ENCODE measurements at places on chromosomes 1 and 21.

DNA sequence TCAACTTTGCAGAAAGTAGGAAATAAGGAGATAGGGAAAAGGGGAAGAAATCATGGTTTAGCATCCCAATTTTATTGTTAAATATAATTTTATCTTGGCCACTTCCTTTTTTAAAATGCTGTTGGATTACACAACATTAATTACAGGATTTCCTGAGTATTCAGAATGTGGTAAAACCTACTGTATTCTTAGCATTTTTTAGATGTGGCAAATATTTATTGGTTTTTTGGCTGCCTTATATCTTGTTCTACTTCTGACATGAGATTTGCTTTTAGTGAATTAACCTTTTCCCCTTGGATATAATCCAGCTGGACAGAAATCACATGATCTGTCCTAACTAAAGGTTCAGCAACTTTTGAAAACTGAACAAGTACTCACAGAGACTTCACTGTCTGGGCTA, 104.9 kb downstream of the PTGS2 start:
- DNase-seq, result no peak

- DNase-seq, result no peak
Observed at GRCh38 chr1:24424990-24425389, 9.4 kb downstream of the NIPAL3 start.

DNA sequence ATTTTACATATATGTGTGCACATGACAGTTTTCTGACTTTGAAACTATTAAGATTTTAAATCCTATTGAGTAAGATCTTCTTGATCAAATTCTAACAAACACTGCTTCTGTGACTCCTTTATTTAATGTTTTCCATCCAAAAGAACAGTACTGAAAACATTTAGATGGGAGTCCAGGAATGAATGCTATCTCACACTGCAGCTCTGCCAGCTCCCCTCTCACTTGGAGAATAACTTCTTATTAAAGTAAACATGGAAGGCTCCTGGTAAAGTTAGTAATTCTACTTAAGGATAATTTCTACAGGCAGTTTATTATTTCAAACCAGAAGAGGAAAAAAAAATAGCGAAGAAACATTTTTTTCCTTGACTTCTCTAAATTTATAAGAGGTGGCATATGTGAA, 349.1 kb downstream of the DPYD start:
- no peak for DNase-seq

- DNase-seq, result no peak
Observed at GRCh38 chr1:223739366-223740037, 27.2 kb downstream of the CAPN2 start.

DNA sequence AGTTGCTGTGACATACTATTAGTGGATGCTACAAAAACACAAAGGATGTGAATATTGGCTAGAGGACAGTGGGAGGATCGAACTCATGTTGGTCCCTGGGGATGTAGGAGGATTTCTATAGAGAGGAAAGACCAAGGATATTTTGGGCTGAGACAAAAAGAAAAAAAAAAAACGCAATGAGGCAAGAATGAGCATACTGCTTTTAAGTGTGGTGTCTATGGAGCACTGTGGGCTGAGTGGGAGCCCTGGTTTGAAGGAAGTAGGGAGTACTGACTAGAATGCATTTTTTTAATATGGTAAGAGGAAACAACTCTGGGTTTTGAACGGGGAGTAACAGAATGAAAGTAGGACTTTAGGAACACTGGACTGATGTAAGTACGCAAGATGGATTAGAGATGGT, 450.7 kb downstream of the NEGR1 start:
- DNase-seq, result no peak

DNA sequence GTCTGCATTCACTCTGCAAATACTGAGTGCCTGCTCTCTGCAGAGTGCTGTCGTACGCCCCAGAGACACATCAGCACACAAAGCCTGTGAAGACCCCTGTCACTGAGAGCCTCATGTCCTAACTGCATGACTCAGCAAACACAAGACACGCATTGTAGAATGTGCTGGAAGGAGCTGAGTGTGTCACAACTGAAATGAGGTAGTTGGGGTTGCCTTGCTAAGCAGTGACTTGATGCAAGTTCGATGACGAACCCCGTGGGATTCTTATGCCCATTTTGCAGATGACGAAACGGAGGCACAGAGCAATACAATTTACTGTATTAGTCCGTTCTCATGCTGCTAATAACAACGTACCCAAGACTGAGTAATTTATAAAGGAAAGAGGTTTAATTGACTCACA, 65.1 kb downstream of the RIPK4 start:
- no peak for DNase-seq

DNA sequence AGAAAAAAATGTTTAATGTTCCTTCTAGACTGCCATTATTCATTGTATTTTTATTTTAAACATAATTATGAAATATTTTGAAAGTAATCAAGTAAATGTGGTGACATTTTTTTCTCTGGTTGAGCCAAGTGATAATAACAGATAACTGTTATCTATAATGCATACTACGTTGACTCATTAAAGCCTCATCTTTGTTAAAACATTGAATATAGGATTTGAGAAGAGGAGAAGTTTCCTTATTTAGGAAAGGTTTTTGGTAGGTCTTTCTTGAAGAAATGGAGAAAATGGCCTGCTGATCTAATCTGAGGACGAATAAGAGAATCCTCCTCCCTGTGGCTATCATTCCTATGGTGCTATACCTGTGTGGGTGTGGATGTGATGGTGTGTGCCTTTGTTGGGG, 89.0 kb downstream of the NFIA start:
- DNase-seq, result no peak

- no peak for DNase-seq
Observed at GRCh38 chr1:235650341-235651169, 971 bp upstream of the GNG4 start.

- peak; percentile 94 for DNase-seq
Observed at GRCh38 chr1:165773324-165773965, 4.8 kb upstream of the TMCO1 start.

GRCh38 chr1:157001304-157001703, 44.2 kb downstream of the ARHGEF11 start:
- DNase-seq, result no peak

DNA sequence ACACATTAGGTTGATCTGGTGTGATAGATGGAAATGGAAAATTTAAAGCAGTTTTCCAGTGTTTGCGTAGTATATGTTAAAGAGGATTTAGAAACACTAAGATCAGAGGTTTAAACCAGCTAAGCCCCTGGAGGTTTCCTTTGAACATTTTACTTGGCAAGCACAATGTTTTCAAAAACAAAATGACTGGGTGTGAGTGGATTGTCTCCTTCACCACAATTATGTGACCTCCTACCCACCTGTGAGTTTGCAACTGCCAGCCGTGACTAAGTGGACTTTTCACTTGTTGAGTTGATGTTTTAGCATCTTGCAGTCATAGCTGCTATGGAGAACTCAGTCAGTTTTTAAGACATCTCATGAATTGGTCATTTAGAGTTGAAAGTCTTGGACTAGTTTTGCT, 4.7 kb downstream of the CCDC190 start:
- peak; percentile 96 for DNase-seq

DNA sequence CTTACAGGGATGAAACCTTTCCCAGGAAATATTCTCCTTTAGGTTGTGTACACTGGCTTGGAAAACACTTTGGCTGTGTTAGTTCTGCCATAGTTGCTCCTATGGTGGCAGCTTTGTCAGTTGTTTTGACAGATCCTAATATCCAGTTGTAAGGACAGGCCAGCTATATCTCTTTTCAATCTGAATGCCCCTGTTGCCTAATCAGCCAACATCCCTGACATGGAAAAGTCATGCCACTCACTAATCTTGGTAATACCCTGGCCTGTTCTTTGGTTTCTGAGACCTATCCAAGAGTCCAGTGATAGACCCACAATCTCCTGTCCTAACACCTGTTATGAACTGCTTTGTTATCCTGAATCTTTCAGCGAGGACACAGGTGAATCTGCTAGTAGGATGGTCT, 148.8 kb downstream of the MRPL39 start:
- DNase-seq, result no peak

GRCh38 chr1:3711780-3712451, 40.3 kb upstream of the CCDC27 start:
- no peak for DNase-seq

DNA sequence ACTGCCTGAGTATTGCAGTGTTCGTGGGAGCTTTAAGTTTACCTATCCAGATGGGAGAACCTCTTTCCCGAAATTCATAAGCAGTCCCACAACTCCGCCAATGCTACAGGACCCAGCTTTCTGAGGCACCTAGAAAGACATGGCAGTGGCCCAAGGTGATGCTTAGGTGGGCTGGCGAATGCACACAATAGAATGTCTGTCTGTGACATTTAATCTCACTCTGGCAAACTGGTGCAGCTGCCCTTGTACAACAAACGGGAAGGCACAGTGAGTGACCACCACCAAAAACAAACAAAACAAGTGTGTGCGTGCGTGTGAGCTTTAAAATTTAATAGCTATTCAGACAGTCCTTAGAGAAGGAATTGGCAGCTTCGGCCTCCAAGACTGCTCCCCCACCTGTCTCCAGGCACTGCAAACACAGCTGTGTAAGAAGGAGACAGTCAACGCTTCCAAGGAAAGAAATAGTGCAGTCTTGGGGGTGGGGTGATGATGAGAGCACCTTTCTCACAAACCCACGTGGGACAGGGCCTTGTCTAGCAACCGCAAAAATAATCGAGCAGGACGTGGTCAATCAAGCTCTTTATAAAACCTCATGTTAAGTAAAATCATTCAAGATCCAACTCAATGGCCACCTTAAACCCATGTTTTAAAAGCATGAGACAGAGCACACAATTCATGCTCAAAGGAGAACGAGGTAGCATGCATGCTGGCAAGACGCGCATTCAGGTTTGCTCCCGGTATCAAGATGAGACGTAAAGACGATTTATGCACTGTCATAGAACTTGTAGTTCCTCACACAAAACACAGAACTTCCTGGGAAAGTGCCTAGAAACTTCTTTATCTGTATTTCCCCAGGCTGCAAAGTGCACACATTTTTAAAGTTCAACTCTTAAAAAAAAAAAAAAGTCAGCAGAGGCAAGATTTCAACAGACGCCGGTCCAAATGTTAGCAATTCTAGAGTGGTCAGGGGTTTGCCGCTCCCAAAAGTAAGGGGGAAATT, 84.1 kb downstream of the TM2D1 start:
- DNase-seq, result no peak

DNA sequence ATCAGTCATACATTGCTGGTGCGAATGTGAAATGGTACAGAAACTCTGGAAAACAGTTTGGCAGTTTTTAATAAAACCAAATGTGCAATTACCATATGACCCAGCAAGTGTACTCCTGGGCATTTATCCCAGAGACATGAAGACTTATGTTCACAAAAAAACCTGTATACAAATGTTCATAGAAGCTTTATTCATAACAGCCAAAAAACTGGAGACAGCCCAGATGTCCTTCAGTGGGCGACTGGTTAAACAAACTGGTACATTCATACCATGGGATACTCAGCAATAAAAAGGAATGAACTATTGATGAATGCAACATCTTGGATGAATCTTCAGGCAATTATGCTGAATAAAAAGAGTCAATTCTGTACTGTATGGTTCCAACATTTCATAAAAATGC, 97.8 kb downstream of the DTL start:
- no peak for DNase-seq

DNA sequence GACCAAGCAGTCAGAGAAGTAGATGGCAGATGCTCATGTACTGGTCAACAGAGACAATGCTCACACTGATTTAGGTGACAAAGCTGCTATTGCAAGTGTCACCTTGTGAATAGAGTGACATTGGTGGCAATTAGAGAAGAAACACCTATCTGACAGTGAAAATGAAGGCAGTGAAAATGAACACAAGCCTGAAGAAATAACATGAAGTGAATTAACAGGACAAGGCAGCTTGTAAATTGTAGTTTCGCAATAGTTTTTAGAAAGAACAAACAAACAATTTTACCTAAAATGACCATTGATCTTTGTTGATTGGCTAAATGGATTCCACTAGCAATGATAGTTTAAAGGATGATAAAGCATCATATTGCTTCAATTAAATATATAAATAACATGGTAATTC, 1389.5 kb downstream of the PLA2G4A start:
- no peak for DNase-seq

DNA sequence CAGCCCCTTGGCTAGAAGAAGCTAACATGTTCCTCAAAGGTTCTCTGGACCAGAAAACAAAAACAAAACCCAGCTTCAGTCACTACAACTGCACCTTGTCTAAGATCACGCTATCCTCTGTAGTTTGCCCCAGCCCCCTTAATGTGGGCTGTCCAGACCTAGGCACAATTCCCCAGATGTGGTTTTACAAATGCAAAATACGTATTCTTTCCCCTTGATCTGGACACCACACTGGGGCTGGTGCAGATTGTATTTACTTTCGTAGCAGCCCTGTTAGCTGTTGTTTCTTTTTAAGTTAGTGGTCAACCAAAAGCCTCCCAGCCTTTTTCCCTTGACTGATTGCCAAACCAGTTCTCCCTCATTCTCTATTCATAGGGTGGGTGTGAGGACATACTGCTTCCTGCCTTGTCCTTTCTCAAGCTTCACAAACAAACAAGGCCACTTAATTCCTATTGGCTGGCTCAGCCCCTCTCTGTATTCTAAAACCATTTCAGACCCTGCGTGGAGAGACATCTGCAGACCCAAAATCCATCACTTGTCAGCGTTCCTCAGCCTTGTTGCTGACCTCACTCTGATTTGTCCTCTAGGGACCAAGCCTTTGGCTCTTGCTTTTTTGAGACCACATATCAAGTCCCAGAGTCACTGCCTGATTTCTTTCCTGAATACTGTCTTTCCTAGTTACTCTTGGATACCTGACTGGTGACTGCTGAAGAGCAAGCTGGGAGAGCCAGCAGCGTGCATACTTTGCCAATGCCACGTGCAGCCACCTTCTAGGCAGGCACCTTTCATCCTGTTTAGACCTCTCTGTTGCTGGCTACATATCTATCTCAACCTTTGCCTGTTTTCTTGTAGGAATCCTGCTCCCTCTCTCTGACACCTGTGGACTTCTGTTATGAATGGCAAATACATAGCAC, 96.4 kb upstream of the RAB3GAP2 start:
- DNase-seq, result no peak

- DNase-seq, result no peak
Observed at GRCh38 chr21:34644825-34645224, 24.0 kb upstream of the CLIC6 start.

GRCh38 chr1:154629061-154629674, 21.2 kb upstream of the ADAR start:
- DNase-seq, result no peak

GRCh38 chr21:37489553-37489952, 123.0 kb downstream of the DYRK1A start:
- DNase-seq, result no peak

- no peak for DNase-seq
Observed at GRCh38 chr21:34700605-34701004, 31.8 kb downstream of the CLIC6 start.

GRCh38 chr1:81950591-81951244, 150.0 kb downstream of the ADGRL2 start:
- no peak for DNase-seq

All from kidney glomerular epithelial cell (primary cell).